DMS153 (cell line): ENCODE measurements at places on chromosomes 3 and 15.

DNA sequence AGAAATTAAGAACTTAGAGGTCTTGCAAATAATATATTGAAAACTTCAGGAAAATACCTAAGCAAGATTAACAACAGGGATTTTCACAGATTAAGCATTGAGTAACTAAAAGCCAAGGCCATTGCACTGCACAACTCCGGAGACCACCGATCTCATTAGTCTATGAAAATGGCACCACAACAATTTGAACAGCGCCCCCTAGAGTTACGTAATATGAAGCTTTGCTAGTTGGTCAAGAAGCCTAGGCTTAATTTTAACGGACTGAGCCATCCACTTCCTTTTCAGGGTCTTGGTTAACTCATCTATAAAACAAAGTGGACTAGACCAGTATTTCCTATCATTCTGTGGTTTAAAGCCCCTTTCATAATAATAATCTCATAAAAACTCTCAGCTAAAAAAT is 24.8 kb downstream of the TMEM212 start:
- DNase-seq = no peak

- DNase-seq = no peak
Measured at GRCh38 chr3:119173325-119173724, at the start of gene UPK1B. UPK1B (plus strand) TSS chr3:119173598; CDS start chr3:119186742, 13,144 bp downstream.

GRCh38 chr15:42731461-42731860 is 5.5 kb downstream of the CDAN1 start:
- DNase-seq = no peak

DNA sequence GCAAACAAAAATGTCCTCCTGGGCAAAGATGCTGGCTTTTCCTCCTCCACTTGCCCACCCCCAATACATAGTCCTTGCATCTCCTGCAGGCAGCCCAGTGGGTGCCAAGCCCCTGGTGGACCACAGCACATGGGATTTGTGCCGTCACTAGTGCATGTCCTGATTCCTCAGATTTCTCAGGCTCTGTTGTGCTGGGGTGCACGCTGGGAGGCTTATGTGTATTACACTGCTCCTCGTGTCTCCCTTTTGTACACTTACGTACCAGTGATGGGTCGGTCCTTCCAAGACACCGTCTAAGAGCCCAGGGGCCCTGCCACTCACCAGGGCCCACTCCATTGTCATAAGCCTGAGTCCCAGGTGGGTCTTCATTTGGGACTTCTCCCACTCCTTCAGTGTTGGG is 70.1 kb downstream of the PLXNA1 start:
- no peak for DNase-seq

GRCh38 chr3:54659347-54659746 is 268.5 kb downstream of the LRTM1 start:
- no peak for DNase-seq

GRCh38 chr3:149342413-149343380 is 9.3 kb upstream of the TM4SF18 start:
- DNase-seq = no peak

DNA sequence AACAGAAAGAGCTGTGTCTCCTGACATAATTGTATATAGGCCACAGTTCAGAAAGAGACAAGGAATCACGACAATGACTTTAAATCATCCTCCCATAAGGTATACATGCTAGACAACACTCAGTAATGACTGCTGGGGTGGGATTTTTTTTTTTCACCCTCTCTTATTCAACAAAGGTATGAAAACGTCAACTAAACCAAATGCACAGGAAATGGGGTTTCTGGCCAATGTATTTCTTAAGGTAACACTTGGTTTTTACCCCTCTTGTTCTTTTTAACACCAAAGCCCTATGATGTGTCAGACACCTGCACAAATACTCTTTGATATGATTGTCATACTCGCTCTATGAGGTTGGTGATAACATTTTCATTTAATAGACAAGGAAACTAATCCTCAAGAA is 78.3 kb downstream of the MCF2L2 start:
- DNase-seq = no peak

DNA sequence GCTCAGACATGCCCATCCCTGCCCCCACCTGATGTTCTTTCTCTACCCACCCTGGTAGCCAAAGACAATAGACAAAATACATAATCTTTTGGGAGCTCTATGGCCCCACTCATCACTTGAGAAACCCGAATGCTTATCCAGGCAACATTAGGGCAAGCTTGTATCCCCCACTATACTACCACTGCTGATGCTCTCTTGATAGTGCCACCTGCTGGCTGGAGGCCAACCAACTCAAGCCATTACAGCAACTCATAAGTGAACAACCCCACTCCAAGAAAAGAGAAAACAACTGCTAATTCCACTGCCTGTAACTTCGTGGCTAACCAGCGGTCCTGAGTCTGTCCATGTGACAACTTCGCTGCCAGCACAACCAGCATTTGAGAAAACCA is 342.5 kb upstream of the TGFBR2 start:
- DNase-seq = no peak

DNA sequence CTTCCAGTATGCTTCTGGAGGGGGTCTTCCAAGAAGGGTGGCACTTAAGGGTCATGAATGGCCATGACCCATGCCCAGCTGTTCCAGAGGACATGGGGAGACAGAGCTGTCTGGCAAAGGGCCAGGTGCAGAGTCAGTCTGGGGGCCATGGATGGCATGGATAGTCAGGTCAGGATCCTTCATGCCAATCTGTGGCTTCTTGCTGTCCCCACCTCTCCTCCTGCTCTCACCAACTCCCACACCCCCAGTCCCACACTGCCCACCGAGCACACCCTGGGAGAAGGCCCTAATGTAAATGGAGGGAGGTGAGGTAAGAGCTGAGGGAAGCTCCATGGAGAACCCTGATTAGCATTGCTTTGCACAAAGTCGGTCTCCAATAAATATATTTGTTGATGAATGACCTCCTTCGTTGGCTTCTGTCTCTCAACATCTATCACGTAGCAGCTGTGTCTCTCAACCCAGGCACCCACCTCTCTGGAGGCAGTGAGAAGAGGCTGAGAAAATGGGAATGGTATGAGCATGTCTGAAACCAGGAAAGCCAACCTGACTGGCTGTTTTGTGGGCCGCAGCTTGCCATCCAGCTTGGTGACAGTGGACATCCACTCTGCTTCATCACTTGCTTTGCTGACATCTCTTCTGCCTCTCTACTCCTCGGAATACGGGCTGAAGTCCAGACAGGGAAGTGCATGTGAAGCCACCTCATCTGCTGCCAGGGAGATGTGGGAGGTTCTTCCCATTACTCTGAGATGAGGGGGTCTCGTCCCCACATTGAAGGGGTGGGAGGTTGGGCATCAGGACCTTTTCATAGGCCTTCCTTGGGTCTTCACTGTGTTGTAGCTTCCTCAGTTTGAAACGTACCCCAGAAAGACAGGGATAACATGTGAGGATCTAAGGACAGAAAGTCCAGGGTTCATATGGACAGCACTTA is 37.7 kb upstream of the RAB6B start:
- no peak for DNase-seq
